ENCODE measurements at places on chromosomes 13 and 19. TPM values are rescaled to one million over a fixed set of nuclear protein-coding genes. Genes with fewer than 3 reads are reported as not detected.

GFY gene
- not detected for total RNA-seq

ZNF571 gene
- 2.2 TPM for total RNA-seq

IZUMO4 gene
- 7.2 TPM for total RNA-seq

ZIC2 gene
- 0.26 TPM for total RNA-seq

ZNF283 gene
- total RNA-seq: 5.2 TPM

NLRP4 gene
- not detected for total RNA-seq

TLE6 gene
- total RNA-seq: 1.9 TPM

HIPK4 gene
- not detected for total RNA-seq

ZNF71 gene
- 6.0 TPM for total RNA-seq

ZNF493 gene
- total RNA-seq: 9.0 TPM

- no peaks in the 10 kb centered on the region for H3K27me3 ChIP-seq
- H3K27ac ChIP-seq: no peak overlapping the region
- no peak overlapping the region for H3K4me3 ChIP-seq
Observed at GRCh38 chr19:28949535-28949934, 263.4 kb downstream of the UQCRFS1 start.

- H3K4me1 ChIP-seq: peaks cover 9% of the 10 kb centered on the region
- H3K27ac ChIP-seq: no peak overlapping the region
- H3K4me3 ChIP-seq: no peak overlapping the region
Observed at GRCh38 chr19:40659566-40659965, 30.9 kb downstream of the NUMBL start.

GRCh38 chr19:1911098-1911497 lies 5.9 kb downstream of the ADAT3 start:
- no peak for DNase-seq
- peaks cover 5% of the 10 kb centered on the region for H3K36me3 ChIP-seq
- H3K4me3 ChIP-seq: no peak overlapping the region
- no peaks in the 10 kb centered on the region for H3K27me3 ChIP-seq
- peaks cover 22% of the 10 kb centered on the region for H3K4me1 ChIP-seq

- DNase-seq: no peak
- peaks cover 41% of the 10 kb centered on the region for H3K4me1 ChIP-seq
- peak overlapping the region; percentile 67 for H3K4me3 ChIP-seq
- peaks cover 42% of the 10 kb centered on the region for H3K27me3 ChIP-seq
Observed at GRCh38 chr19:50820086-50820485, 3.5 kb downstream of the KLK1 start.

DNA sequence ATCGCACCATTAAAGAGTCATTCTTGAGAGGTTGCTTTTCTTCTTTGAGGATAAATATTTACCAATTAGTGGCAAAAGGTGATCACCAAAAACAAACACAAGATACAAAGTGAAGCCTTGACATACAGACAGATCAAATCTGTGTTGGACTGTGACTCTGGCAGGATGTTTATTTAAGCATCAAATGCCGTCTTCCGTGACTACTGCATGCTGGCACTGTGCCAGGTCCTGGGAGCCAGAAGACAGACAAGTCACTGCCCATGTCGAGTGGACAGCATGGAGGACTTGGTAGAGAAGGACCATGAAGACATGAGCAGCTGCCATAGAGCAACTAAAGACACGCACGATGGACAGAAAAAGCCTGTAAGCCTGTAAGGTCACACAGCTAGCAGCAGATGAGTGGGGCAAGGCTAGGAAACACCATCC lies 92.8 kb upstream of the FARP1 start:
- no peaks in the 10 kb centered on the region for H3K4me1 ChIP-seq
- H3K27ac ChIP-seq: no peak overlapping the region
- no peak overlapping the region for H3K4me3 ChIP-seq
- H3K27me3 ChIP-seq: no peaks in the 10 kb centered on the region
- no peak for DNase-seq

DNA sequence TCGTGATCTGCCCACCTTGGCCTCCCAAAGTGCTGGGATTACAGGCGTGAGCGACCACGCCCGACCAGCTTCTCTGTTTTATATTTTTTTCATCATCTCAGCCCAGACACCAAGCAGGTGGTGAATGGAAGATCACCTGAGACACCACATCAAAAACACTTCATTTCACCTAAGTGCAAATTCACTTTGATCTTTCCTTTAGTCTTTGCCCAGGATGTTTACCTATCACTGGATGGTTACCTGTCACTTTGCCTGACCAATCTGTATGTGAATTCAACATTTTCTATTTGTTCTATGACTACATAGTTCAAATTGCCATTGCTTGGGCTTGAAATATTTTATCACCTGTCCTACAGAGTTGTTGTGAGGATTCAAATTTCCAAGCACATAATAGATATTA lies 65.7 kb downstream of the PAN3 start:
- DNase-seq: no peak
- H3K36me3 ChIP-seq: peaks cover 24% of the 10 kb centered on the region
- peaks cover 8% of the 10 kb centered on the region for H3K4me1 ChIP-seq
- H3K27me3 ChIP-seq: no peaks in the 10 kb centered on the region

DNA sequence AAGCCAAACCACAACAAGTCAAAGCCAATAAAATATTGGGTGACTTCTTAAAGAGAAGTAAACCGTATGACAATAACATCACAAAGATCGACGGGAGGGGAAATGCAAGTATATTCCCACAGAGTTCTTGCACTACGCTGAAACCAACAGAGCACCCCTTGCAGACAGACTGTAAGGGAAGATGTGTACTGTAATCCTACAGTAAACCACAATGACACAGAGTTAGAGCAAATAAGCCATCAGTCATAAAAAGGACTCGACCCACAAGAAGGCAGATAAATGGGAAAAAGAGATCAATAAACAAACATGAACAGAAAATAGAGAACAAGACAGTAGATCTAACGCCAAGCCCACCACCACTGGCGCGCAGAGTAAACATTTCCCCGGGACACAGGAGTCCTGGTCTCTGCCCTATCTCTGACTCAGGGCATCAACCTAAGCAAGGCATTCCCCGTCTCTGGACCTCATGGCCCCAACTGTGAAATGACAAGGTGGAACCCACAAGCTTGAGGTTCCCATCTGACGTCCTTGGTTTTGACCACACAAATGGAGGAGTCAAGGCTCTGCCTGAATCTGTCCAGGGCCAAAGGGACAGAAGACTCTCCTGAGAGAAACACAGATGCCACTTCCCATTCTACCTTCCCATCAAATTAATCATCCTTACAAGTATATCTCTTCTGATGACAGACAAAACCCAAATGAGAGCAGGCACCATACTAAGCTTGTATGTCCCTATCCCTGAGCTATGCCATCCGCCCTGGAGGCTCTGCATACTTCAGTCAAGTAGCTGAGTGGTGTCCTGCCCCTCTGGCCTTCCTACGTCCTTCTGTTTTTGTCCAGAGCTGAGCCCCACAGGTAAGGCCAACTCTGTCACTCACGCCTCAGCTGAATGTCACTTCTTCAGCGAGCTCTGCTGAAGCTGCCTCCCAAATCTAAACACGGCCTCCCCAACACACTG lies 15.0 kb downstream of the SAFB2 start:
- H3K36me3 ChIP-seq: peaks cover 68% of the 10 kb centered on the region
- peaks cover 3% of the 10 kb centered on the region for H3K4me1 ChIP-seq
- no peaks in the 10 kb centered on the region for H3K27me3 ChIP-seq
- H3K4me3 ChIP-seq: no peak overlapping the region

DNA sequence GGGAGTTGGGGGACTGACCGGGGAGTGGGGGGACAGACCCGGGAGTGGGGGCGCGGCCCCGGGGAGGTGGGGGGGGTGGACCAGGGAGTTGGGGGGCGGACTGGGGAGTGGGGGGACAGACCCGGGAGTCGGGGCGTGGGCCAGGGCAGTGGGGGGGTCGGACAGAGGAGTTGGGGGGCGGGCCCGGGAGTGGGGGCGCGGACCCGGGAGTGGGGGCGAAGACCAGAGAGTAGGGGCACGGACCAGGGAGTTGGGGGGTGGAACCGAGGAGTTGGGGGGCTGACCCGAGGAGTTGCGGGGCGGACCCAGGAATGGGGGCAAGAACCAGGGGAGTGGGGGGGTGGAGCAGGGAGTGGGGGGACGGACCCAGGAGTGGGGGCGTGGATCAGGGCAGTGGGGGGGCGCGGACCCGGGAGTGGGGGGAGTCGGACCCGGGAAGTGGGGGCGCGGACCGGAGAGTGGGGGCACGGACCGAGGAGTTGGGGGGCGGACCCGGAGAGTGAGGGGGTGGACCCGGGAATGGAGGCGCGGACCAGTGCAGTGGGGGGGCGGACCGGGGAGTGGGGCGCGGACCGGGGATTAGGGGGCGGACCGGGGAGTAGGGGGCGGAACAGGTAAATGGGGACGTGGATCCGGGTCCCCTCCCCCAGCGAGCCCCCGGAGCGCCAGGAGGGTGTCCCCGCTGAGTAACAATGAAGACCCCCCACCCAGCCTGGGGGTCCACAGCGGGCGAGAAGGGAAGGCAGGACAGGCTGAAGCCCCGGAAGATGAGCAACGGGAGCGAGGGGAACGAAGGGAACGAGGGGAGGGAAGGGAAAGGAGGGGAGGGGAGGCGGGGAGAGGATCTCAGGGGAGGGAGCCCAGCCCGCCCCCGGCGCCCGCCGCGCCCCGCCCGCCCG lies 589 bp downstream of the R3HDM4 start:
- peak; percentile 59 for DNase-seq
- peaks cover 2% of the 10 kb centered on the region for H3K36me3 ChIP-seq
- H3K27ac ChIP-seq: peak overlapping the region; percentile 83
- H3K27me3 ChIP-seq: no peaks in the 10 kb centered on the region
- H3K4me1 ChIP-seq: peaks cover 38% of the 10 kb centered on the region

GRCh38 chr13:101053301-101054093 lies 362.8 kb downstream of the NALCN start:
- DNase-seq: no peak
- no peaks in the 10 kb centered on the region for H3K4me1 ChIP-seq
- H3K27me3 ChIP-seq: peaks cover 20% of the 10 kb centered on the region
- H3K4me3 ChIP-seq: no peak overlapping the region

DNA sequence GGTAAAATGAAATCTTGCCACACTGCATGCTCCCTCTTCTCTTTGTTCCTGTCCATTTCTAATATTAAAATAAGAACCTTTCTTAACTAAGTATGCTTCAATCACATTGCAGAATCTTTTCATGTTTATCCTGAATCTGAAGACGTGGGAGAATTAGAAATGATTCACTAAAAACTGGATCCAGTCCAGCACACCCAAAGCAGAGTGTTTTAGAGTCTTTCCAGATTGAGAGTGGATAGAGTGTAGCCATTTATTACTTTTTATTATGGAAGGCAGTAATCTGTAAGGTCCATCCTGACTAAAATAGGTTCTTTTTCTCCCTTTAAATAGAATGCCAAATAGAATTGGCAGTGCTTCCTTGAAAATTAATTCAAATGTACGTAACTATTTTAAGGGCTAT lies 453.5 kb downstream of the TDRD3 start:
- DNase-seq: no peak
- no peaks in the 10 kb centered on the region for H3K4me1 ChIP-seq
- H3K4me3 ChIP-seq: no peak overlapping the region
- H3K27me3 ChIP-seq: no peaks in the 10 kb centered on the region
- H3K36me3 ChIP-seq: no peaks in the 10 kb centered on the region

DNA sequence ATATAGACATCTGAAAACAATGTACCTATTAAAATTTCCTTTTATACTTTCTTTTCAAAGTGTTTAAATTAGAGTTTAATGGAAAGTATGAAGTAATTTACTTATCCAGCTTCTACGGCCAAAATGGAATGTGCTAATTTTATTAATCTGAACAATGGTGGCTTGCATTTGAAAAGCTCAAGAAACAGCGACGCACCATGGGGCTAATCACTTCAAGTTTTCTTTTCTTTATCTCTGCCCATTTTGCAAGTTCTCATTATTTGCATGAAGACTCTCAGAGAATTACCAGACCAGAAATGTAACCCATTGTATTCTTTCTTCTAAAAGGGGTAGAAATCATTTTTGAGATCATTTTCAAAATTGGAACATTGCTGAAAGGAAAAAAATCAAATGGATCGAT lies 204.0 kb upstream of the STARD13 start:
- no peaks in the 10 kb centered on the region for H3K4me1 ChIP-seq
- no peak overlapping the region for H3K4me3 ChIP-seq
- peaks cover 9% of the 10 kb centered on the region for H3K27me3 ChIP-seq
- H3K36me3 ChIP-seq: no peaks in the 10 kb centered on the region
- no peak for DNase-seq
- no peak overlapping the region for H3K27ac ChIP-seq

GRCh38 chr13:29581666-29582065 lies 13.8 kb downstream of the SLC7A1 start:
- DNase-seq: no peak
- H3K27me3 ChIP-seq: no peaks in the 10 kb centered on the region
- no peak overlapping the region for H3K27ac ChIP-seq

DNA sequence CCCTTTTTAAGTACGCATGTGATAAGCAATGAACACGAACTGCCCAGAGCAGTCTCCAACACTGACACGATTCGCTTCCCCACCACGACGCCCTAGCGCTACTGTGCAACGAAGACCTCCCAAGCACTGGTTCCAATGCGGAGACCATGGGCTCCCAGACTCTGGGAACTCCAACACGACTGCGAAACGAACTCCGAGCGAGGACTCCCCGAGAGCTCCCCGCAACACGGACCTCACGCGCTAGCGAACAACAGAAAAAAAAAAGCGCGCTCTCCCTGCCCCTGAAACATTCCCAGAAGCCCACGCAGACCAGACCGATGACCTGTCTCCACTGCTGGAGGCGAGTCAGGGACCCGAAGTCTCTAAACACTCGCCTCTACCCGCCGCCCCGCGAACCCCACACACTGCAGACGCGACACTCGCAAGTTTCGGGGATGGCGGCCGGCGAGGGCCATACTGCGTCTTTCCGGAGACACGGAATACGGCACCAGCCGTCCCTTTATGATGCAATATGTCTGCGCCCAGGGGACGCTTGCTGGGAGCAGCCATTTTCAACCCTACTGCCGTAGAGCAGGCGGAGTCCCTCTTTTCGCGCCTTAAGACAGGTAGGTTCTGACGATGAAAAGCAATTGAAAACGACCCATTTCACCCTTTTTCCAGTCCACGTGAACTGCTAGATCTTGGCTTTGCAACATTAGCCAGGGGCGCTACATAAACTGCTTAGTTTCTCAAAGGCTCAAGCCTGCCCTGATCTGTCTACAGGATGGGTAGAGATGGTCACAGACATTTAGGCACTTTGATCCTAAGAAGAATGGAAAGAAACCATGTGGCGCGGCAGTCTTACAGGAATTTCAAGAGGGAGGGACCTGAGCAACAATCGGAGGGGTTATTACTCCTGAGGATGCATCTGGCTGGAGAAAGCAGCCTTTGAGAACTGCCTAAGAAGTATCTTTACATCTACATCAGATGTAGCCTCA lies at the start of gene ZNF577:
Gene ZNF577 (minus strand): TSS at position 430 of the 977 bp plus-strand sequence. CDS start 7,569 bp downstream, outside the sequence.
- H3K4me1 ChIP-seq: peaks cover 12% of the 10 kb centered on the region
- peak within 1 kb of the TSS; percentile 84 for H3K4me3 ChIP-seq
- peaks cover 79% of the 10 kb centered on the region for H3K36me3 ChIP-seq
- H3K27me3 ChIP-seq: no peaks in the 10 kb centered on the region
- peak; percentile 88 for DNase-seq
